Stimulated activated CD4-positive, alpha-beta T cell treated with anti-CD3 and anti-CD28 coated beads, Interleukin-4, amount 100 ng/mL, for 1 hour (primary cell): ENCODE measurements at places on chromosomes 1 and 21.

GRCh38 chr1:244965185-244966030 is 101.1 kb upstream of the HNRNPU start:
- no peak for DNase-seq

DNA sequence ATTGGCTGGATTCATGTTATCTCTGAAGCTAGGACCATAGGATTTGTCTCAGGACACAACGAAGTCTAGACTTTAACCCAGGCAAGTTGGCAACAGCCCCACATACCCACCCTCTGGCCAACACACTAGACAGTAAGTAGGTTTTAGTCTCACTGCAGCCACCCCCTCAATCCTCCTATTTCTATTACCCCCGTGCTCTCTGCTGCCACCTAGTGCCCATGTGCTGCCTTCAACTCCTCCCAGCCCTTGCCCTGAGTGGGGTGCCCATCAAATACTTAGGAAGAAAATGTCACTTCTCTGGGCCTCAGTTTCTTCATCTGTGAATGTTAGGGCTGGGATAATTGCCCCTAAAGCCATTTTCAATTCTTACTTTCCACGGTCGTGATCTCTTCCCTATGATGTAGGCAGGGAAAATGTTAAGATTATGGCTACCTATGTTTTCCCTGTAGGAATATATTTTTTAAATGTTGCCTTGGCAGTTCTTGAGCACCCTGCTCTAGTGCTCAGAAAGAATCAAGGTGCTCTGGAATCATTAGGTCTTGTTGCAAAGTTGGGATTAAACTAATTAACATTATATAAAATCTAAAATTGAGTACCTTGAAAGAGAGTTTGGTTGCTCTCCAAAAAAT is 213.0 kb downstream of the LMX1A start:
- DNase-seq, result peak; percentile 19

- DNase-seq, result no peak
These were observed 12.4 kb downstream of the ENTREP3 start for GRCh38 chr1:155242805-155243358.

- DNase-seq, result no peak
These were observed 1.9 kb upstream of the MEF2D start for GRCh38 chr1:156502391-156502893.

DNA sequence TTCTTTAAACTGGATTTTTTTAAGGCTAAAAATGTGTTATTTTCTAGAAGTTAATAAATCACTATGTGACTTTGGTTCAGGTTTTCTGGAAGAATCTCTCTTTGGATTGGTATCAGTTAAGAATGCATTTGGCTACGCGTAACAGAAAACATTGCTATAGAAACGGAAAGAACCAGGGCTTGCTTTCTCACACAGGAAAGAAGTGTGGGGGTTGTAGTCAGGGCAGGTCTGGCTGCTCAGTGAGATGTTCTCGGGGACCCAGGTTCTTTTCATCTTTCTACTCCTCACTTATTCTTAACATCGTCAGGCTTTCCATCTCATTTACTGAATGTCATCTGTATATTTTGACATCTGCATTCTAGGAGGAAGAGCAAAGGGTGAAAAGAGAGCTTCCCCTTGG is 191.4 kb downstream of the ZBTB18 start:
- no peak for DNase-seq

DNA sequence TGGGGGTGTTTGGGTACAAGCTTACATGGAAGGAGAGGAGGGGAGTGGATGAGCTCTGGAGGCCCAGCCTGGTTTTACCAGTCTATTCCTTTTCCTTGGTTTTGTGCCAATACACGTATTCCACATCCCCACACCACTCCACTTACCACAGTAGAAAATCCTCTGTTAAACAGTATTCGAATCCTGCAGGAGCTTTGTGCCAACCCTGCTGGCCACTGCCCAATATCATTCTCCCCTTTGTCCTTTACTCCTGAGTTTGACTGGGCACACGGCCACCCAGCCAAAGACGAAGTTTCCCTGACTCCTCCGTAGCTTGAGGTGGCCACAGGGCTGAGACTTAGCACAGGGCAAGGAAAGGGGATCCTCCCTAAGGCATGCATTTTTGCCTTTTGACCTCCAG is 61.6 kb downstream of the TMCO4 start:
- DNase-seq, result no peak

DNA sequence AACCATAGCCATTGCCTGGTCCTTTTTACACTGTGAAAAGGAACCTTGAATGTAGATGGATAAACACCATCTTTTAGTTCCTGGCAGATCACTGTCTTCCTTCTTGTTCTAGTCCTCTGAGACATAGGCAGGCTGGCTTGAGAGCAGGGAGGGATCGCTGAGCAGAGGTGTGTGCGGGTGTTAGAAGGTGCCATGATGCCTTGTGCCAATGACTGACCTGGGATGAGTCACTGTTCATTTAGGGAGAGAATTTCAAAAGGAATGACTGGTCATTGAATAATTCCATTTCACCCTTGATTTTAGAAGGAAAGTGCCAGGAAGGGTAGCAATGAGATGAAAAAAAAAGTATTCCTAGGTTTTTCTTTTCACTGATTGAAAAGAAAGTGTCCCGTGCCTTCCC is 383.9 kb downstream of the KIF26B start:
- no peak for DNase-seq

GRCh38 chr21:39016740-39017315 is 166.4 kb downstream of the PSMG1 start:
- no peak for DNase-seq

DNA sequence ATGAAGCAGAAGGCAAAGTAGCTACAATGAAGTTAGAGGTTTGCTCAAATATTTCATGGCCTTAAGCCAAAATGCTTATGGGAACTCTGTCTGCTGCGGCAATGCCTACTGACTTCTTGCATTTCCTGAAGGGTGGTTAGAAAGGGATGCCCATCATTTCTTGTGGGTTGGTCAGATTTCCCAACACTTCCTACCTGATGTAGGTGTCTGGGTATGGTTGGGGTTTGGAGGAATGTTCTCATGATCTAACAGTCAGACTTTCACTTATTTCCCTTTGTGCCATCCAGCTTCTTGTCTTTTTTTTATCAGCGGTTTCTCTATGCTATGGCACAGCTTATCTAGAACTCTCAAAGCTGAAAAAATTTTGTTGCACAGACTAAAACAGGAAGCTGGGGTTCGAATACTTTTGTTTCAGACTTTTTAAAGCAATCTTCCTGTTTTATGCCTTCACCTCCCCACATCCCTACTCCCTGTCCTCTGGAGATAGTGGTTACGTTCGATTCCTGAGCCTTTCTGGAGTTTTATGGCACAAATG is 307.7 kb downstream of the USP25 start:
- no peak for DNase-seq

DNA sequence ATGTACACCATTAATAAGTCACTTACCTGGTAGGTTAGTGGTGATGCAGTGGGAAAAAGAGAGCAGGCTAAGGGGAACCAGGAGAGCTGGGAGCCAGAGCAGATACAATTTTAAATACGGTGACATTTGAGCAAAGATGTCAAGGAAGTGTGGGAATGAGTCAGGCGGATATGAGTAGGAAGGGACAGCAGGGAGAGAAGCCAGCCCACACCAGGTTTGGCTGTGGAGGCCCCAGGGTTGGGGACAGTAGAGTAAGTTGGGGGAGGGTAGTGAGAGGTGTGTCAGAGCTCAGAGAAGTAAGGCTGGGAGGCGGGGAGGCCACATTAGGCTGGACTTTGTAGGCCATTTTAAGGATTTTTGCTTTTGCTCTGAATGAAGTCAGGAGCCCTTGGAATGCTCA is 482.0 kb downstream of the DISC1 start:
- no peak for DNase-seq

DNA sequence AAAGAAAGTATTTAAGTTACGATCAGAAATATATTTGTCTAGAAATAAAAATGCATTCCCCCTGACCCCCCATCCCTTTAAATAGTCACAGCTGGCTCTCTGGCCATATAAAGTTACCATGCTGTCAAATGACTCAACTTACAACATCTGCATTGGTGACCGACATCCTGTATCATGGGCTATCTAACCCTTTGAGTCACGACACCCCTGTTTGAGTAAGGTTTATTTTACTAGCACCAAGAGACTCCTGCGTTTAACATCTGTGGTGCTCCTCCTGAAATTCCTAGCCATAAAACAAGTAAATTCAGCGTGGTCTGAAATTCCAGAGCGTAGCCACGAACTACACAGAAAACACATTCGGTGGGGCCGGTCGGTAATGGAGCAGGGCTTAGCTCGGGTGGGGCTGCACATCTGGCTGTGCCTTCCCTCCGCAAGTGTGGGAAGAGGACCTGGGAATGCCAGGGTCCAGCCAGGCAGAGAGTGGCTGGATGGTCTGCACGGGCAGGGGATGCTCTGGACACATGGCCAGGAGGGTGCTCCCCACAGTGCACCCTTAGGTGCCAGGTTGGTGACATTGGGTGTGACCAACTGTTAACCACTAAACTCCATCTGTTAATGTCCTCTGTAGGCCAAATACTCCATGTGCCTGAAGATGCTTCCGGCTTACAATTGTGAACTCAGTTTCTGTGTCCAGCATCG is 53.0 kb upstream of the CLDN14 start:
- no peak for DNase-seq

DNA sequence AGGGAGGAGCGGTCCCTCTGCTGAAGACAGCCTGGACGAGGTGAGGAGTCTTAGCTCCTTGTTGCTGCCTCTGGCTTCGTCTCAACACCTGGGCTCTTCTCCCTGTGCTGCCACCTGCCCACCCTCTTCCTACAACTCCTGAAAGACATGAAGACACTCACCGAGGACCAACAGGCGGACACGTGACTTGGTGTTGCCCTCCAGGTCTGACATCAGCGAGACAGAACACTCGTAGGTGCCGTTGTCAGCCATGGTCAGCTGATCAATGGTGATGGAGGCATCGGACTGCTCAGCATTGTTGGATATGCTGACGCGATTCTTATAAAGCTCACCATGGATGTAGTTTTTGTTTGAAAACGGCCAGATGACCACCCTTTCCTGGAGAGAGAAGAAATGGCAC is 21.4 kb downstream of the GPA33 start:
- DNase-seq, result no peak

GRCh38 chr1:235369802-235370201 is 2.6 kb downstream of the TBCE start:
- DNase-seq, result no peak

DNA sequence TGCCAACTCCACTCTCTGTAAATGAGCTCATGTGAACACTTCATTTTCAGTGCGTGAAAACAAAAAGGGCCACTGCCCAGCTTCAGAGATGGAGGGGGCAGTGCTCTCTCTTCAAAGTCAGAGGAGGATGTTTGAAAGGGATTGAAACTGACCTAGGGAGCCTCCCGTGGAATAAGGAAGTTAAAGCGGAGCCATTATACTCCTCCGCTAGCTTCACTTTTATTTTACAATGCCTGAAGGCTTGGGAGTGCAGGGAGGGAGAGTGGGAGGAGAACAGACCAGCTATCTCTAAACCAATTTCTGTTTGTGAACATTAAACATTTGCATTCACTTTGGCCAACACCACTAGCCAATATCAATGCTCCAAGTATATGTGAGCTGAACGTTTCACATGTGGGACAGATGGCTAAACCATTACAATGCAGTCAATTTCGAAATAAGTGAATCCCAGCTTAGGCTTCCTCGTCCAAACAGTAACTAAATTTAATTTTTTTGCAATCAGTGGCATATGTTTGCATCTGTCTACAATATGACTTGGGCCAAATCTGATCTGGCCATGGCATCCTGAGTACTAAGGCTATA is 126.9 kb downstream of the ESRRG start:
- no peak for DNase-seq

- DNase-seq, result no peak
These were observed 6.3 kb downstream of the OR14I1 start for GRCh38 chr1:248696261-248696660.

DNA sequence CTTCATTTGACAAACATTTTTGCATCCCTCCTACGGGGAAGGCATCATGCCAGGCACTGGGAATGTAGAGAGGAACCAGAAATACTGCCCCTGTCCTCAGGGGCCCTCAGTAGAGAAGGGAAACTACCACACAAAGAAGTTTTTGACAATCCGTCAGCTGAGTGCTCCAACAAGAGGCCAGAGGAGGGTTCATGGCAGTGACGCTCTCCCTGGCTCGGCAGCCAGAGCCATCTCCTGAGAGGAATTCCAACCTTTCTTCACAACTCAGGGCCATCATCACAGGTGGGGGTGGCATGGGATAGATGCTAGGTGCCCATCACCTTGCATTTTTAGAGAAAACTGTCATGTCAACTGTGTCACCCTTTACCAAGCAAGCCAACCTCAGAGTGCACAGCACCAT is 154.1 kb downstream of the HIVEP3 start:
- no peak for DNase-seq

DNA sequence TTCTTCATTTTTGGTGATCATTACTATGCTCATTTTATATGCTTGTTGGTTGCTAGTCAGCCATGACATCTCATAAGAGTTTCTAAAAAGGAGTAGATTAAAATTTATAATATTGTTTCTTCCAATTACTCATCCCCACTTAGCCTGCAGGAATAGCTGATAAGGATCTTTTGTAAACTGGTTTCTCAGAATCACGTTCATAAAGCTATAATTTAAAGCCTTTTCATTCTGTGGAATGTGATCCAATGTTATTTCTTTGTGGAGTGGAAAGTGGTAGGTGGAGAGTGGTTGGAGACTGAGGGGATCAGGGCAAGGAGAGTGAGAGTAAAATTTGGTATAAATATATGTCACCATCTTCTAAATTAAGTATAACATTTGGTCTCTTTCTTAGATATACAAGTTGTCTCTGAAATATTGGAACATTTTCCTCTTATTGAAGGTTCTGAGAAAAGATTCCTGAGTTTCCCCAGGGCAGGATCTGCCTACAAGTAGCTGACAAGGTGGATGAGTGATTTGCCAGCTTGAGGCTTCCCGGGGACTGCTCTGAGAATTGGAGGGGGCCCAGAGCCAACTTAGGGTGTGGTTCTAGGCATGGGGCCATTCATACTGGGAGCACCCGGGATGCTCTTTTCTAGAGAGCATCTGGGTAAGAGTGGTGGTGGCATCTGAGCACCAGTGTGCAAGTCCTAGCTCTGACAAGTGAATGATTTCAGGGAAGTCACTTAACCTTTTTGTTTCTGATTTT is 116.4 kb downstream of the TBX19 start:
- DNase-seq, result no peak

DNA sequence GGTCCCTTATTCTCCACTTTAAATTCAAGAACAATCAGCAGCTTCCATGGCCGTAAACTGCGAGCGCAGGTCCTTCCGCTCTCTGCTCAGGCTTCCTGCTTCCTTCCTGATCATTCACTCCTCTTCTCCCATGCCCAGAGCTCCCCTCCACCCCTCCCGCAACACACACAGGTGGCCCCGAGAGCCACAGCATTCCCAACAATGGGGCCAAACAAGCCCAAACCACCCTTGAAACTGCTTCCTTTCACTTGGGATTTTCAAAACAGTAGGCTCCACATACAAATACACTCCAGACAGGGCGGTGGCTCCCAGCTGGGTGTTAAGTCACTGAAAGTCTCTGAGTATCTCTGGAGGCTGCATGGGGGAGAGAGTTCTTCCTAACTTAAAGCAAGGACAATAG is 11.4 kb downstream of the FAM89A start:
- DNase-seq, result no peak

GRCh38 chr1:119647228-119647733 is 785 bp downstream of the ZNF697 start:
- no peak for DNase-seq
